ENCODE measurements at places on chromosomes 1 and 21.
A peak's percentile ranks its signal among the peaks of the same experiment; 100 is the strongest.

GRCh38 chr21:31363720-31364119 is 19.7 kb upstream of the TIAM1 start:
- no peak for DNase-seq

- DNase-seq: no peak
Observed at GRCh38 chr1:46735708-46736324, 16.9 kb upstream of the EFCAB14 start.

DNA sequence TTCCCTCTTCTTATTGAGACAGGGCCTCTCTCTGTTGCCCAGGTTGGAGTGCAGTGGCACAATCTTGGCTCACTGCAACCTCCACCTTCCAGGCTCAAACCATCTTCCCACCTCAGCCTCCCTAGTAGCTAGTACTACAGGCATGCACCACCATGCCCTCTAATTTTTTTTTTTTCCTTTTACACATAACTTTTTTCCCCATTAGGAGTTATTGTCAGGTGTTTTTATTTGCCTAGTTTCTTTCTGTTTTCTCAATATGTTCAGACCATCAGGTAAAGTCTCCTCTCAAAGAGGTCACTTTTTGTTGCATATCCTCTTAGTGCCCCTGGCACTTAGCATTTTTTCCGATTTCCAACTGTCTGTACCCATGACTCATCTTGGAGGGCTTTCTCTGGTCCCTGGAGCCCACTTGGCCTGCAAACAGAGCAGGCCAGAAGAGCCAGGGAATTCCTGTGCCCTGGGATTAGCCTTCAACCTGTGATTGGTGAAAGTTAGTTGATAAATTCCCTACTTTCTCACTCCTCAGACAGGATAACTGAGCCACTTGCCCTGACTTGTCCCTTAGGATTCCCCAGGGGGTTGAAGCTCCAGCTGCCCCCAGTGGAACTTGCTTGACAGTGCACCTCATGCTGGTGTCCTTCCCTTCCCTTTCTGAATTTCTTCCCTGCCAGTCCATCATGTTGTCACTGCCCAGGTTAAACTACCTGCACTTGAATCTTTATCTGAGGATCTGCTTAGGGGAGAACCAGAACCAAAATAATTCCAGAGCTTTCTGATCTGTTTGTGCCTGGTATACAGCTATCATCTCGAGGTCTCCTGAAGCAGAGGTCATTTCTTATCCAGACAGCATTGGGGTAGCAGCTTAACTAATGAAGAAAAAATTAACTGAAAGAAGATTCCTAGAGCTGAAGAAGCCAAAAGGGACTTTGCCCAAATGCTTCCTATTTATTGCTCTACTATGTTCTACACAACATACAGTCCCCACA is 2.4 kb downstream of the NTPCR start:
- DNase-seq: peak; percentile 15

DNA sequence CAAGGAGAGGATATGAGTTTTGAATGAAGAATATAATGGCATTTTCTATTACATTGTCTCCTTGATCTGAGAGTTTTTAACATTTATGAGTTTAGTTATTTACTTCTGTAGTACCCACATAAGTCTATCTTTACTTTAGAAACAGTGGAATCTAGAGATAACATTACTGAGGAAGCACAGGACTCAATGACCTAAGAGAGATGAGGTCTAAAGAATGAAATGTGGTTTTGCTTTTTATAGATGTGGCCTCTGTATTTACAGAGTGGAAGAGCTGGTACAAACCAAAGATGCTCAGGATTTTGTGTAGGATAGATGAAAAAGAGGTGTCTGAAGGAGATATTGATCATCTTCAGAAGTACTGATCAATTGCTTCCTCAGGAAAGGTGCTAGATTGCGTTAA is 177.3 kb downstream of the KCTD3 start:
- no peak for DNase-seq

DNA sequence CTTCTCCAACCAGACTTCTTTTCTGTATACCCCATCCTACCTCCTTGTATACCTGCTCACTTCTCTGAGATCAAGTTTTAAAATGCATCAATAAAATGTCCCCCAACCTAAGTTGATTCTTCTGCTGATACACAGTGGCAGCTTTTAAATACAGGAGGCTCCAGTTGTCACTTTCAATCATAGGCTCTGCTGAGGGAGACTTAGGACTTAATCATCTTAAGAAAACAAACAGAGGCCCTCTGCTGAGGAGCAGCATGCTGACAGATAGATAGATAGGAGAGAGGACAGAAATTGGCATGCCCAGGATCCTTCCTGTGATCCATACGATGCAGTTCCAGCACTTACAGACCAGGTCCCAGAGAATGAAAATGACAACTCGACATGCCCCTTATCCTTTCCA is 311.0 kb upstream of the PROX1 start:
- no peak for DNase-seq

GRCh38 chr1:41418857-41419583 is 57.8 kb downstream of the FOXO6 start:
- no peak for DNase-seq
